ENCODE measurements at places on chromosomes 5 and 9. TPM values are rescaled to one million over a fixed set of nuclear protein-coding genes. Genes with fewer than 3 reads are reported as not detected.
A peak's percentile ranks its signal among the peaks of the same experiment; 100 is the strongest.

DNA sequence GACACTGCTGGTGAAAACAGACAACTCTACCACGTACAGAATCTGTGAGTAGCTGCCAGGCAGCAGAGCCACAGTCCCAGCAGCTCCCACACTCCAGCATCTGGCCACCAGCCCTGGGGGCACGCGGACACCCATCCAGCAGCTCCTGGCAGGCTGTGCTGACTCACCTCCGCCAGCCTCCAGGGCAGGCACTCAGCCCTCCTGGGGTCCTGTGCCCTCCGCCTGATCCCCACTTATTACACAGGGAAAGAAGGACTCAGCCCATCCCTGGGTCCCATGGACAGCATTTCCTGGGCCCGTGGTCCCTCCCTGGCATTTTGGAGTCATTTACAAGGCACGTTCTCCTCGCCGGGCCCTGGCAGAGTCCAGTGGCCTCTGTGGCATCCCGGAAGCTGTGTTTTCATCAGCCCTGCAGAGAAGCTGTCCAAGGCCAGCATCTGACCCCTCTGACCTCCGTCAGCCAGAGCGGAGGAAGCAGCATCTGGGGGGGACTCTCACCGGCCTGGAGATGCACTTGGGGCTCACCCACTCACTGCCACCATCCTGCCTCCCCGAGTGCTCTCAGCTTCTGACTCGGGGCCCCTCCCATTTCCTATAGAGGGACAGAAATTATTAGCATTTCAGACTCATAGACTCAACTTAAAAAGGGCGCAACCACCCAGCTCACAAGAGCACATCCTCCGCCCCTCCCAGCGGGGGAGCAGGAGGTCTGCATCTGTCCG lies 21.6 kb downstream of the PAEP start:
- DNase-seq = peak; percentile 46

DNA sequence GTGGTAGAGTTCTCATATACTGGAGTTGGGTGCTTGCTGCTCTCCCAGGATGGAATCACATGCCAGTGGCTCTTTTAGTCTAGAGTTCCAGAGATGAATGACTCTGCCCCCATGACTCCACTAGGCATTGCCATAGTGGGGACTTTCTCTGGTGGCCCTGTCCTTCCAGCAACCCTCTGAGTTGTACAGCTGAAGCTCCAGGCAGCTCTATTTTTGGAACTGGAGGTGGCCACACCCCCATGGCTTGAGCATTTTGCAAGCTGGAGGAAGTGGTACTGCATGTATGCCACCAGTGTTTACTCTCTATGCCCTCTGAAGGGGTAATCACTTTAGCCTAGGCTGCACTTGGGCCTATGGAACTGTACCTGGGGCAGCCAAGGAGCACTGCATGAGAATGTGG lies 112.6 kb downstream of the RANBP17 start:
- no peak for DNase-seq

DNA sequence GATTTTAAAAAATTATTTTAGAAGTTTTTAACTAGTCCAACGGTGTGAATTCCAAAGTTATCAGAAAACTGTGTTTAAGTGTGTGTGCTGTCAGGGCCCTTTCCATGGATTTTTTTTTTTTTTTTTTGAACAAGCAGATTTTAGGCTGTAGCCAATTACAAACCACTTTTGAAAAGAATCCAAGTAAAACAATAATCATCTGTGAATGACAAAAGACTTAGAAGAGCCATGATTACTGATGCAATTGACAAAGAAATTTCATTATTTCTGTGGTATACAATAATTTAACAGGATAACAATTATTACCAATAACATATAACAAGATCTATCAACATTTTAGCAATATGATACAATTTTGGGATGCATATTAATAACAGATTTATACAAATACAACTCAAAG lies 16.2 kb upstream of the PAIP1 start:
- no peak for DNase-seq

- DNase-seq = no peak
These were observed 570.8 kb upstream of the TLE4 start for GRCh38 chr9:79001012-79001411.

DNA sequence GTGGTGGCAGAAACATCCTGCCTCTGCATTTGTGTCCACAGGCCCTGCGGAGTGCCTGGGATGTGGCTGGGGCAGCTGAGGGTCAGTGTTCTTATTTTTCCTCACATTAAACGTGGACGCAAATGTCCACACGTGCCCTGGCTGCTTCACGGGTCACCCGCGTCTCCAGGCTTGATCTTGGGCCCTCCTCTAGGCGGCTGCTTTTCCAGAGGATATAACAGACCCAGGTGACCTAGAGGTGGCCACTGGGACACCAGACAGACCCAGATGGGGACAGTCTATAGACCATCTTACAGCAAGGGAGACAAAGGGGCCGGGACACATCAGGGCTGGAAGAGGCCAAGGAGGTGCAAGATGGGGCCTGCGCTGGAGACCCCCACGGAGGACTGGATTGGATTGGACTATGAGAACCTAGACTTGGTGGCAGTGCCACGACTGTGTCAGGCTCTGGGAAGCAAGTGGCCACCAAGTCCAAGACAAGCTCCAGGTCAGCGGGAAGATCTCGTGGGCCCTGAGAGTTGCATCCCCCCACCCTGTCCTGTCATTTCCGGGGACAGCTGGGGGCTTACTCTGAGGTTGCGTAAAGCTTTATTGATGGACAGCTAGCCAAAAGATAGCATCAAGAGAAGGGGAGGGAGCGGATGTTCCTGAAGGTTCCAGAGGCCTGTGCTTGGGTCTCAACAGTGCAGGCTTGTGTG lies 6.9 kb downstream of the WNK2 start:
- DNase-seq = no peak

DNA sequence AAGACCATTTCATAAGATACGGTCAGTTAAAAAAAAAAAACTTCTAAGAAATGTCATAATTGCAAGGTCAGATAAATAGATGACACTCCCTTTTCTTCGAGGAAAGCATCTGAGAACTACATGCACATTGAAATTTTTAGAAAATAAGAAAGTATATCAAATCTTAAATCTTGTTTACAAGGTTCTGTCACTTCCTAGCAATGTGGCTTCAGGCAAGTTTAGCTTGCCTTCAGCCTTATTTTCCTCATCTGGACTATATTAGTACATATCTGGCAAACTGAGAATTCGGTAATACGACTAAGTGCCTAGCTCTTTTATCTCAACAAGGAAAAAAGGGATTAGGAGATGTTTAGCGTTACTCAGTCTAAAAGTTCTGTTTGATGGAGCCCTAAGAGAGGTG lies 32.5 kb upstream of the OR2K2 start:
- DNase-seq = no peak

GRCh38 chr5:2155556-2155955 lies 272.8 kb upstream of the IRX4 start:
- DNase-seq = no peak

- DNase-seq = no peak
These were observed 24.1 kb downstream of the BICD2 start for GRCh38 chr9:92740446-92740961.

DNA sequence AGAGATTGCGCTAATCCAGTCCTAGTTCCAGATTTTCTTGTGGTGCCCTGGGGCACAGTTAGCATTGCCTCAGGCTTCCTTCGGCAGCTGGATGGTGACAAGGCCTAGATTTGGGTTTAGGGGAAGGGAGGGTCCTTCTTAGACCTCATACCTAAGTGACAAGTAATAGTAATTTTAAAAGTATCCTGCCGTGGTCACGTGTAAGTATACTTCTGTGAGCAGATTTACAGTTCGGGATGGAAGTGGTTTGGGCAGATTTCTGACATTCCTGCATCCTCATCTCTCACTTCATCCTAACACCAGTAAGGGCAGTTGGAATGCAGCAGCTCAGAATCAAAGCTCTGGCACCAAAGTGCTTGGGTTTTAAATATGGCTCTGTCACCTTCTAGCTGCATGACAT lies 71.6 kb downstream of the LRRC70 start:
- no peak for DNase-seq

DNA sequence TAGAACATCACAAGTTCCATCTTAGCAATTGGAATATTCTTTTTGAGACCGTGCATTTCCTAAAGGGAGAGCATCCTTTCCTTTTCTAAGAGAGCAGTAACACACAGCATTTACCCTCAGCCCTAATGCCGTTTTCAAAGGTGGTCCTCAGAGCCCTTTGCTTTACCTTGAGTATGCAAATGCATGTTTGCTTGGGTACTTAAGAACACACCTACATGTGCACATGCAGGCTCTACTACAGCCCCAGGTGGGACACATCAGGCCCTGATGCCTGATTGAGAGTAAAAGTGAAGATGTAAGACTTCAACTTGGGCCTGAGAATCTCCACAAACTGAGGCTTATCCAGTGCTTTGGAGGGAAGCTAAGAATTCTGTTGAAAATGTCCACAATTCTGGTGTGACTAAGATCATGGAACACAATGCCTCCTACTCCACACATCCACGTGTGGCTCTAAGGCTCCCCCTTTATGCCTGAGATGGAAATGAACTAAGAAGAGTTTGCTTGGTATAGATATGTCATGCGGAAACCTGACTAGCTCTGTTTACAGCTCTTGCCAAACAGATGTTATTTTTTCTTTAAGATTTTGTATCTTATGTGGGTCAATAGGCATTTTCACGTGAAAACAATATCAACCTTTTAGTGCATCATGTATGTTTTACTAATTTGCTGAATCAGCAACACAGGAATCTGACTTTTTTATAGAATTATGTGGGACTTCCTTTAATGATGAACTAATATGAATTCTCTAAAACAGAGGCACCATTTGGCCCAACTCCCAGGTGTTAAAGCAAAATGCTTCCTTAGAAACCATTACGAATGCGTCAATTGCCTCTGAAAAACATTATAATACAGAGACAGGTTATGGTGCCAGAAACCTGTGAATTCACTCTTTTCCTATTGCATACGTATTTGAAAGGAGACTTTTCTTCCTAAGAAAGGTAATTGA lies 48.9 kb upstream of the SLC2A8 start:
- DNase-seq = no peak

DNA sequence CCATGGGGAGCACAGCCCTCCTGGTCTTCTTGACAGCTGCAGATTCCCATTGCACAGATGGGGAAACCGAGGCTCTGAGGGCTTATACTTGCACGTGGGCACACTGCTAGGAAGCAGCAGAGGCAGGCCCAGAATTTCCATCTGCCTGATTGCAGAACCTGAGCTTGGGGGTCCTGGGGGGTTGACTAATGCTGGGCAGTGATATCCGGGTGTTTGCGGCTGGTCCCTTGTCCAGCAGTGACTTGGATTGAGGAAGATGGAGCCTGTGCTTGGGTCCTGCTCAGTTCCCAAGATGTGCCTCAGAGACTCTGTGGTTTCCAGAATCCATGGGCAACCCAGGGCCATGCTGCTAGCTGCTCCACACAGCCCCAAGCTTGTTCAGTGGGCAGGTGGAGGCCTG lies 91.2 kb downstream of the PHF2 start:
- DNase-seq = no peak

NIPAL4 gene
- not detected for total RNA-seq

DNA sequence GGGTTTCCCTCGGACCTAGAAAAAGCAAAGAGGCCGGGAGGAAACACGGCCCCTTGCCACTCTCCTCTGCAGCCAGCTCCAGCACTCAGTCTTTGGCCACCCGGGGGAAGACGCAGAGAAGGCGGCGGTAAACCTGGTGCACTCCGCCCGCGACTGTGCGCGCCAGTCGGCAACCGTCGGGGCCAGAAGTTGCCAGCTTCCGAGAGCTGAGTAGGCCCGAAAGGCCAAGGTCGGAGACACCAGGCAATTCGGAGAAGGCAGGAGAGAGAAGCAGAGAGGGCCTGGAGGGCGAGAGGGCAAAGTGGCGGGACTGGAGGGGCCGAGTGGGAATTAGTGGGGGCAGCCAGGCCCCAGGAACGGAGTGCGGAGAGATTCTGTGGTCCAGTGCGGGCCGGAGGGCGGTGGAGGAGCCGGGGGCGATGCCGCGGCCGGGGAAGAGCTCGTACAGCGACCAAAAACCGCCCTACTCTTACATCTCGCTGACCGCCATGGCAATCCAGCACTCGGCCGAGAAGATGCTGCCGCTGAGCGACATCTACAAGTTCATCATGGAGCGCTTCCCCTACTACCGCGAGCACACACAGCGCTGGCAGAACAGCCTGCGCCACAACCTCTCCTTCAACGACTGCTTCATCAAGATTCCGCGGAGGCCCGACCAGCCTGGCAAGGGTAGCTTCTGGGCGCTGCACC lies at the start of gene FOXB2:
FOXB2 (plus strand) TSS at position 420 of the 690 bp plus-strand sequence; CDS start at position 420, 0 bp downstream.
- DNase-seq = no peak

DNA sequence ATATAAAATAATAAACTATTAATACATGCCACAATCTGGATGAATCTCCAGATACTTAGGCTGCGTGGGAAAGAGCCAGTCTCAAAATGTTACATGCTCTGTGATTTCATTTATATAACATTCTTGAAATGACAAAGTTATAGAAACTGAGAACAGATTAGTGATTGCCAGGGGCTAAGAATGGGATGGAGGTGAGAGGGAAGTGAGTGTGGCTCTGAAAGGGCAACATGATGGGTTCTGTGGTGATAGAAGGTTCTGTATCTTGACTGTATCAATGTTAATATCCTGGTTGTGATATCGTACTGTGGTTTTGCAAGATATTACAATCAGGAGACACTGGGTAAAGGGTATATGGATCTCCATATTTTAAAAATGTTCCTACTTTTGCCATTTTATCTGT lies 50.7 kb downstream of the SPEF2 start:
- no peak for DNase-seq

DNA sequence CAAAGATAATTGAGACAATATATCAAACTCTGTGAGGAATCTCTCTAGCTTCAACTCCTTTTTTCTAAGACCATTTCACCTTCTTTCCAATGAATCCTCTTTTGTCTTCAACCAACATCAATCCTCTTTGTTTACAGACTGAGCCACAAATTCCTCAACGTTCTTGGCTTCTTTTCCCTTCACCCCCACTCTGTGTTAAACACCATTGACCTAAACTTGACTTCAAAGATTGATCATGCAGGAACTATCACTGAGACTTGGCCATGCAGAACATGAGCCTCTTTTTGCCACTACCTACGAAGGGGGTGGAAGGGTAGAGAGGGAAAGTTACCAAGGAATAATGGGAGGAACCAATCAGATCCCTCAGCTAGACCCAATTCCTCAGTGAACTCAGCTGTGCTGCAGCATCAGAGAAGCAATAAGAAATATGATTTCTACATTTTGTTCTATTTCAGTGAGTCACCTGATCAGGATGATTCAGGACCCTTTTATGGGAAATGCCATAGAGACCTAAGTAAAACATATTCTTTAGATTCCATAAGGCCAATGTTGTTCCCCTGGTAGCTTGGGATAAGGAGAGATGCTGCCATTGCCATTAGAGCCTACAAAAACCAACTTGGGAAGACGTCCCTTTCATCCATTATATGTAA lies 187.7 kb upstream of the RGMB start:
- DNase-seq = no peak

- no peak for DNase-seq
These were observed 160.2 kb upstream of the LHFPL2 start for GRCh38 chr5:78808818-78809217.

GRCh38 chr9:137807721-137808703 lies 69.6 kb upstream of the CACNA1B start:
- no peak for DNase-seq

DNA sequence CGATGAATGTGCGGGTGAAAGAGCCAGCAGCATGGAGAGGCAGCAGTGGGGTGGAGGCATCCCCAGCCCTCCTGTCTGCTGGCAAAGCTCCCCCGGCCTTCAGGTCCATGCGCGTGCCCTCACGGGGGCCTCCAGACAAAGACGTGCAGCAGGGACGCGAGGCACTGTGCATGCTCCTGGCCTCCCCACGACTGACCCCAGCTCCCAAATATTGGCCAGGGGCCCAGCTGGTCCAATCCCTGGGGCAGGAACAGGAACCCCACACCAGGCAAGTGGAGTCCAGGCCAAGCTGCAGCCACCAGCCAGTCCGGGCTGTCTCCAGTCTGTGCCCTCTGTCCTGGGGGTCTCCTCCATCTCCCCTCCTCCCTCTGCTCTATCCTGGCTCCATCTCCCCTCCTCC lies 33.5 kb upstream of the LRRC14B start:
- peak; percentile 21 for DNase-seq

HEMGN gene
- 0.63 TPM for total RNA-seq

GRCh38 chr5:126851501-126852011 lies 74.6 kb downstream of the LMNB1 start:
- no peak for DNase-seq
